ENCODE measurements at places on chromosomes 2 and 18. TPM values are rescaled to one million over a fixed set of nuclear protein-coding genes. Genes with fewer than 3 reads are reported as not detected.

GRCh38 chr18:50158866-50159653, 35.9 kb downstream of the MYO5B start:
- DNase-seq: no peak

DNA sequence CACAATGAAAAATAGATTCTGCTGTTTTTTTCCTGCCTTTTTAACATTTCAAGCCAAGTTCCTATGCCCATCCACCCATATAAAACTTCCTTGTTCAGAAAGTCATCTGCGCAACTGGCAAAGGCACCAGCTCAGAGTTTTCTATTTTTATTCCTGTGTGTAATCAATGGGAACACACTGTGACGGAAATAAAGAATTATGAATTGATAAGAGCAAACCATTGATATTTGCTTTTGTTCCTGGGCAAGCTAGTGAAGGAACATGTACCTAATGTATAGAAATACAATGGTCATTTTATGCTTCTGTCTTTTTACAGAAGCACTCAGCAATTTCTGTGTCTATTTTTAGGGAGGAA, 30.8 kb upstream of the AAK1 start:
- no peak for DNase-seq

DNA sequence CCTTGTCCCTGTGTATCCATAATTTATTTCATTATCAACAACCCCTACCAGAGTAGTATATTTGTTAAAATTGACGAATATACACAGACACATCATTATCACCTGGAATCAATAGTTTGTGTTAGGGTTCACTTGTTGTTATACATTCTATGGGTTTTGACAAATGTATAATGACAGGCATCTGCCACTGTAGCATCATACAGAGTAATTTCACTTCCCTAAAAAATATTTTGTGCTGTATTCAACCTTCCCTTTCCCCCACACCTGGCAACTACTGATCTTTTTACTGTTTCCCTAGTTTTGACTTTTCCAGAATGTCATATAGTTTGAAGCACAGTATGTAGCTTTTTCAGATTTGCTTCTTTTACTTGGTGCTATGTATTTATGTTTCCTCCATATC, 132.0 kb downstream of the ZNF804A start:
- DNase-seq: no peak

DNA sequence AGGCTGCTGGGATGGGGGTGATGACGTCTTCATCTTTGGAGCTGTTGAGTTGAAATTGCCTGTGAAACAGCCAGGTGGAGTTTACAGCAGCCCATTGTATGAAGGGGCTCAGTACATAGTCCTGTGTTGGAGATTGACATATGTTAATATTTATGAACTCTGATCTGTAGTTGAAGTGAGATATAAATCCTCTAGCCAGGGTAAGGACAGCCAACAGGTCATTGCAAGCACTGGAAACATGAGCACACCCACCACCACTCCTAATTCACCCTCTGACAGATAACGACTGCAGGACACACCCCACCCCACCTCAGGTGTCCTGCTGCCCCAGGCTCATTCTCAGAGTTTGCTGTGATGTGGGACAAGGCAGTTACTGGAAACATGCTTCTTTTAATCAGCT, 112.4 kb upstream of the TRIB2 start:
- DNase-seq: no peak

- no peak for DNase-seq
Observed at GRCh38 chr18:9157806-9158205, 21.2 kb downstream of the ANKRD12 start.

Gene RAB1A
- total RNA-seq: 62.7 TPM

Measured in activated CD8-positive, alpha-beta T cell treated with anti-CD3 and anti-CD28 coated beads, Interleukin-2, amount 10 ng/mL, durations not matched to agents 7 days and 5 days (primary cell).